ENCODE measurements at places on chromosomes 5 and 9. TPM values are rescaled to one million over a fixed set of nuclear protein-coding genes. Genes with fewer than 3 reads are reported as not detected.

- peak; percentile 65 for DNase-seq
Measured at GRCh38 chr5:106873568-106873967, 797.2 kb downstream of the EFNA5 start.

- DNase-seq = no peak
Measured at GRCh38 chr5:161165998-161166660, 314.1 kb upstream of the ATP10B start.

DNA sequence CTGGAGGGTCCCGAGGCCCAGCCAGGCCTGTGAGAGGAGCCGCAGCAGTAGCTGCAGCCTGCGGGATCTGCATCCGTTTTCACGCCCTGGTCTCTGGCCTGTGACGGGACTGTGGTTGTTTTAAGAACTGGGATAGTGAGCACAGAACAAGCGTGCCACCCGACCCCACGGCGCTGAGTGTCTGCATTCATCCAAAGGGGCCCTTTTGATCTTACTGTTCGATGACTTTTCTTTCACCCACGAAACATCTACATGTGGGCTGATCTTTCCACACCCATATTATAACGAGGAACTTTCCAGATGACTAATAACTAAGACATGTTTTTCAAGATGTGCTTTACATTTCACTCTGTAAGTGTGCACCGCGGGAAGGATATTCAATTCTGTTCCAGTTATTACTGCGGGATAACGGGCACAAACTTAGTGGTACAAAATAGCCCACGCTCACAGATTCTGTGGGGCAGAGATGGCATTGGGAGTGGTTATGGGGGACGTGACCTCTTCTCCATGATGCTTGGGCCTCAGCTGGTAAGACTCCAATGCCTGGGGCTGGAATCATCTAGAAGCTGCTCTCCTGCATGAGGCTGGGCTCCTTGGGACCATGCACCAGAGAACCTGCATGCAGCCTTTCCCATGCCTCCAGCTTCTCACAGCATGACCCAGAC, 165.0 kb downstream of the SYK start:
- DNase-seq = peak; percentile 63

- DNase-seq = peak; percentile 20
Measured at GRCh38 chr5:149917073-149917676, 27.4 kb downstream of the PDE6A start.

DNA sequence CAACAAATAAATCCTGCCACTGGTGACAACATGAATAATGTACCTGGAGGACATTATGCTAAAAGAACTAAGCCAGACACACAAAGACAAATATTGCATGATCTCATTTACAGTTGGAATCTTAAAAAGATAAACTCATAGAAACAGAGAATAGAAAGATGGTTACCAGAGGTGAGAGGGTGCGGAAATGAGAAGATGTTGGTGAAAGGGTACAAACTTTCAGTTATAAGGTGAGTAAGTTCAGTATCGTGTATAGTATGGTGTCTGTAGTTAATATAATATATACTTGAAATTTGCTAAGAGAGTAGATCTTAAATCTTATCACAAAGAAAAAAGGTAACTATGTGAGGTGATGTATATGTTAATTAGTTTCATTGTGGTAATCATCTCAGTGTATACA, 63.3 kb downstream of the PRRC1 start:
- no peak for DNase-seq

- no peak for DNase-seq
Measured at GRCh38 chr9:211557-211956, 3.1 kb upstream of the DOCK8 start.

- no peak for DNase-seq
Measured at GRCh38 chr5:31291323-31291854, 97.9 kb downstream of the CDH6 start.

GRCh38 chr9:116233160-116233530, 79.6 kb downstream of the PAPPA start:
- DNase-seq = no peak

SCAI gene
- 7.7 TPM for total RNA-seq

N4BP3 gene
- total RNA-seq = 2.3 TPM

C9orf72 gene
- 11.8 TPM for total RNA-seq
